ENCODE measurements at places on chromosomes 13 and 19. TPM values are rescaled to one million over a fixed set of nuclear protein-coding genes. Genes with fewer than 3 reads are reported as not detected.

The KIR2DL1 gene
- not detected for polyA plus RNA-seq

- no peak for DNase-seq
These were observed 33.0 kb downstream of the XPO4 start for GRCh38 chr13:20869540-20869939.

DNA sequence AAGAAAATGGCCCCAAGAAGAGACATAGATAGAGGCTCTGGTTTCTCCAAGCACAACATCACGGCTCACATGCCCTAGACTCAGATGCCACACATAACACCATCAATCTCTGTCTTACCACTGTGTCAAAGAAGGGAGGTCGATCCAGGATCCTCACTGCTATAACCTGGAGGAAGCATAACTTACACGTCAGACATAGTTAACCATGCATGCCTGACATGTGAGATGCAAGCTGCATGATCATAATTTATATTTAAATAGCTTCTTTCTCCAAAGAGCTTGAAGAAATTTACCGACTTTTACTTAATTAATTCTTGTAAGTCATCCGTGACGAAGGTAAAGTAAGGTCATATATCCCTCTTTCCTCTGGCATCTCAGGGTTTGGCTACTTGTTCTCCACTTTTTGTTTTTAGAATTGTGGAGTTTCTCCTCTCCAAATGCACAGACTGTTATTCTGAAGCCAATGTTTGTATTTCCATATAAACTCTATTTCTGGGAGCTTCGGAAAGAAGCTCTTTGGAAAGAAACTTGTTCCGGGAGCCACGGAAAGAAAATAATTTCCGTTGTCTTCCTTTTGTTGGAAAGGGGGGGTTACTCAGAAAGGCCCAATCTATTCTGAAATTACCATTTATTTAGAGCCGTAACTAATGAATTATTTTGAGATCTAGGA, 205.6 kb downstream of the LHFPL6 start:
- no peak for DNase-seq

The MBD3 gene
- polyA plus RNA-seq = 38.9 TPM

The ASPDH gene
- polyA plus RNA-seq = not detected
